Natural killer cell treated with Interleukin-12 subunit alpha and Interleukin-12 subunit beta and Interleukin-15 and Interleukin-18, amount 100 ng/mL, for 72 hours (primary cell): ENCODE measurements at places on chromosomes 3 and 15. TPM values are rescaled to one million over a fixed set of nuclear protein-coding genes. Genes with fewer than 3 reads are reported as not detected.

The MANF gene
- total RNA-seq: 250 TPM

DNA sequence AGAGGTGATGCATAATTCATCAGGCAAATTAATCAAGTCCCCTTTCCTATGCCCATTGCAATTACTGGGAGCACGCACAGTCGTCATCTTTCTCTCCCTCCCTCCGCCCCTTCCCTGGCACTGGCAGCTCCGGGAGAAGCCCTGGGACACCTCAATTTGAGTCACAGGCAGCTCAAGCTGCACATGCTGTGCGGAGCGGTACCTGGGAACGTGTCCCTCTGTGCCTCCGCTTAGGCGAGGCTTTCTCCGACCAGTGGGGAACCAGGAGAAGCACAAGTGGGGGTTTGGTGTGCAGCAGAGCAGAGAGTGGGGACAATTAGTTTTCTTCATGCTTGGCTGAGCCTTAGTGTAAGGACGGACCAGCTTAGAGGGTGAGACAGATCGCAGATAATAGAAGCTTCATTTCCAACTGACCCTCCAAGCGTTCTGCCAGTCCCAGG is 88.3 kb downstream of the SOX14 start:
- no peaks in the 10 kb centered on the region for H3K4me1 ChIP-seq
- no peak overlapping the region for H3K27ac ChIP-seq
- H3K36me3 ChIP-seq: no peaks in the 10 kb centered on the region
- no peak for DNase-seq
- H3K4me3 ChIP-seq: no peak overlapping the region

- no peaks in the 10 kb centered on the region for H3K4me1 ChIP-seq
- no peak for DNase-seq
- H3K27ac ChIP-seq: no peak overlapping the region
- no peak overlapping the region for H3K4me3 ChIP-seq
- H3K27me3 ChIP-seq: peaks cover 15% of the 10 kb centered on the region
Measured at GRCh38 chr3:43884581-43884980, 193.8 kb downstream of the ABHD5 start.

DNA sequence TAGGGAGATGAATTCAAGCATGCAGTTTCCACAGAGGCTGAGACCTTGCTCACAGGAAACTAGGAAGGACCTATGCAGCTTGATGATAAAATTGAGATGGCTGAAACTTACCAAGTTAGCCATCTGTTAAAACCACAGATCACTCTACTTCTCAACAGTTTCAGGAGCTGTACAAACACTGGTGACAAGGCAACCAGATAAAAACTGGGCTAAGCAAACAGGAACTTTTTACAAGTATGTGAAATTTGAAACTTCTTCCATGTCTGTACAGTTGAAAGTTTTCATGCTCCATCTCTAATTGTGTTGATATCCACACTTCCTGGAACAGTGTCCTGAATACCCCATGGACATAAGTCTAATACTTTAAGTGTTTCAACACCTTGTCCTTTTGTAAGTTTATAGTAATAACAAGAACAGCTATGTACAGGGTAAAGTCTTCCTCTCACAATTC is 78.2 kb downstream of the FAIM start:
- H3K4me1 ChIP-seq: peaks cover 22% of the 10 kb centered on the region
- peak overlapping the region; percentile 80 for H3K4me3 ChIP-seq
- H3K27me3 ChIP-seq: no peaks in the 10 kb centered on the region
- H3K36me3 ChIP-seq: peaks cover 5% of the 10 kb centered on the region

GRCh38 chr15:57375827-57376695 is at the start of gene CGNL1:
Gene CGNL1 (plus strand): TSS chr15:57376505. CDS start chr15:57438000, 61,495 bp downstream.
- no peak for DNase-seq
- H3K27me3 ChIP-seq: peaks cover 73% of the 10 kb centered on the region
- no peaks in the 10 kb centered on the region for H3K36me3 ChIP-seq
- H3K4me1 ChIP-seq: peaks cover 7% of the 10 kb centered on the region
- peak within 1 kb of the TSS; percentile 23 for H3K4me3 ChIP-seq

- peak overlapping the region; percentile 95 for H3K27ac ChIP-seq
- H3K4me1 ChIP-seq: peaks cover 81% of the 10 kb centered on the region
Measured at GRCh38 chr3:171255236-171255806, 204.9 kb downstream of the TNIK start.
